ENCODE measurements at places on chromosomes 3 and 15.
A peak's percentile ranks its signal among the peaks of the same experiment; 100 is the strongest.

DNA sequence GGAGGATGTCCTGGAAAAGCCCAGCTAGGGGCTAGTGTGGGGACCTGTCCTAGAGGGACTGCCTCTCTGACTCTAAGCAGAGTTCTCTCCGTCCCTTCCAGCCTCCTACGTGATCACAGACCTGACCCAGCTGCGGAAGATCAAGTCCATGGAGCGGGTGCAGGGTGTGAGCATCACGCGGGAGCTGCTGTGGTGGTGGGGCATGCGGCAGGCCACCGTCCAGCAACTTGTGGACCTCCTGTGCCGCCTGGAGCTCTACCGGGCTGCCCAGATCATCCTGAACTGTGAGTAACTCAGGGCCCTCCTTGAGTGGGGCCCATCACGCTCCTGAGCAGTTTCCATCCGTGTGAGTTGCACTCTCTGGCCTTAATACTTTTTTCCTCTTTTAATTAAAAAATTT is 13.0 kb downstream of the IRAK2 start:
- DNase-seq, result no peak

DNA sequence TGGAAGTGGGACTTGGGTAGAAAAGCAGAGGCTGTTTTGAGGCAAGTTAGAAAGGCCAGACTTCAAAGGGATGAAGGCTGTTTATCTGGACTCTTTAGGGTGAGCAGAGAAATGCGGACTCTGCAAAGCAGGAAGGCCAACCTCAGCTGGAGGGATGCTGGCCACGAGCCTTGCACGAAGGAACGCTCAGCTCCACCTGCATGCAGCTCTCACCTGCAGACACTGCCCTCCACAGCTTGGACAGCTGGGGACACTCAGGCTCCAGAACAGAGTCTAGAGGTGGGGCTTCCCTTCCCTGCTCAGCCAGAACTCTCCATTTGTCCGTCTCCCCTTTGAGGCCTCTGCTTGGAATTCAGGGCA is 229.7 kb downstream of the ADAMTS17 start:
- no peak for DNase-seq

- no peak for DNase-seq
Measured at GRCh38 chr3:54940971-54941370, 13.1 kb upstream of the LRTM1 start.

GRCh38 chr15:68376447-68377060 is 55.4 kb downstream of the ITGA11 start:
- no peak for DNase-seq

GRCh38 chr15:76310475-76311099 is 682 bp downstream of the ETFA start:
- DNase-seq, result no peak

DNA sequence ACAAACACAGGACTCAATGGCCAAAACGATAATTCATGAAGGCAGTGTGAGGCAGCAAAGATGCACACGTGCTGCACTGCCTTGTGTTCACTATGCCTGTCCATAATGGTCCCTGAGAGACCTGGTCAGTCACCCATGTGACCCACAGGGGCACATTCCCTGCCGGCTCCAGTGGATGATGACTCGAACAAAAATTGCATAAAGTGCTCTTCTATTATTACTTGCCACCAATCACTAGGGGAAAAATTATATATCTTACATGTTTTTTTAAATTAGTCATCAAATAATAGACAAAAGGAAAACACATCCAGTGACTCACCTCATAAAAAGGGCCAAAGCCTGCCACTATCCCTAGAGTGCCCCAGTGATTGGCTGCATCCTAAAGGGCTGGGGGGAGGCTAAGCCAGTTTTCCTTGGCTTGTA is 47.5 kb downstream of the UBP1 start:
- DNase-seq, result no peak

- peak; percentile 38 for DNase-seq
Measured at GRCh38 chr3:4751502-4752101, 227.6 kb upstream of the BHLHE40 start.

DNA sequence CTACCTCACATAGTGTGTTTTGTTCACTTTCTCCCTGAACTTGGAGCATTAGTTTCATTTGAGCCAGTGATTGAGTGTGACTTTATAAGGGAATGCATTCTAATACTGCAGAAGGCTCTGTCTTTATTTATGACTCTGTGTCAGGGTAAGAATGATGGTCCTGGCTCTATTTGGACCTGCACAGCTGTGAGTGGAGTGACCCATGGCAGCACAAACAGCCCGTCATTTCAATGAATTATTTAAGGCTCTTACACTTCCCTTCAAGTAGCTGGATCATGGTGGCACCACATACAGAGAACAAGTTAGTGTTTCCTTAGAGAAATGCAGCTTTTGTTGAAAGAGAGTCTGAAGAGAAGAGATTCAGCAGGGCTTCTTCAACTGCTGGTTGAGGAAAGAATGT is 16.4 kb downstream of the TMEM108 start:
- no peak for DNase-seq

DNA sequence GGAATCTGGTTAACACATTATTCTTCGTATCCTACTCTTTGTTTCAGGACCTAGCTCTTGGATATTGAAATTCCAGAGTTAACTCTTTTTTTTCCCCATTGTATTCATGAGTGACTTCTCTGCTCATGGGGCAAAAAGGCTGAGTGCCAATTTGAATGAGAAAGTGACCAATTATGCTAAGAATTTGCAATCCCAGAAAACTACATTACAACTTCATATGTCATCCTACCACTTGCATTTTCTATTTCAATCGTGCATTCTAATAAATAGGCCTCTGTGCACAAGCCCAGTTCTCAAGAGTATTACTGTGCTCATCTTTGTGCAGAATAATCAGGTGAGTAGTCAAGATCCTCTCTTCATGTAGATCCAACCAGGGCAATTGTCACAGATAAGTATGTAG is 537.8 kb downstream of the OTOL1 start:
- no peak for DNase-seq

DNA sequence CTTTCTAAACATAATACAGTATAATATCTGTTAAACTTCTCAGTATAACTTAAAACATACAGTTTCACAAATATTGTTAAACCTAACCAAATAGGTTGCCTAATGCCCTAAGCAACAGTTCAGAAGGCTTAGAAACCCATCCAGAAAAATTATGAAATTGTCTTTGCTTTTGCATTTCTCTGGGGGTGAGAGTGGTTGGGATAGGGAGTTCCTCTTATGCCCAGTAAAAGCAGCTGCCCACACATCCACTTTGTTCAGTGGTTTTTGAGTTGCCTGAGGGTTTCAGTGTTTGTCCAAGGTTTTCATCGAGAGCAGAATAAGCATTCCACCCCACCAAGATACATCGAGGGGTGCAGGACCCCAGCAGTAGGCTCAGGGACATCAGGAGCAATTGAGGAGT is 179.4 kb downstream of the CDIN1 start:
- no peak for DNase-seq

- no peak for DNase-seq
Measured at GRCh38 chr15:66673410-66674322, 28.4 kb upstream of the SMAD6 start.

DNA sequence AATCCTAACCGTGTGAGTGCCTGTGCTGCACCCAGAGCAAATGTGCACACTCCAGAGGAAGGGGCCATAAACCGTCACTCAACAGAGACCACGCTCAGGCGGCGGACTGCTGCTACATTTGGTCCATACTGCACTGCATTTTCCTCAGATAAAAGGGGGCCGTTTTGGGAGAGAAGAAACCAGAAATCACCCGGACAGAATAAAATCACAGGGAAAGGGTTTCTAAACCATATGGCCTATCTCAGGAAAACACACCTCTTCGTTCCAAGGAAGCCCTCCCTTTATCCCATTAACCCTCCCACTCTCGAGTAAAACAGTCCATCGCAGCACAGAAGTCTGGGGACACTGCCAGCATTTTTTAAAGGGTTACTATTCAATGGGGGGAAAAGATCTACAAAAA is 7.6 kb downstream of the IL17RD start:
- DNase-seq, result no peak

DNA sequence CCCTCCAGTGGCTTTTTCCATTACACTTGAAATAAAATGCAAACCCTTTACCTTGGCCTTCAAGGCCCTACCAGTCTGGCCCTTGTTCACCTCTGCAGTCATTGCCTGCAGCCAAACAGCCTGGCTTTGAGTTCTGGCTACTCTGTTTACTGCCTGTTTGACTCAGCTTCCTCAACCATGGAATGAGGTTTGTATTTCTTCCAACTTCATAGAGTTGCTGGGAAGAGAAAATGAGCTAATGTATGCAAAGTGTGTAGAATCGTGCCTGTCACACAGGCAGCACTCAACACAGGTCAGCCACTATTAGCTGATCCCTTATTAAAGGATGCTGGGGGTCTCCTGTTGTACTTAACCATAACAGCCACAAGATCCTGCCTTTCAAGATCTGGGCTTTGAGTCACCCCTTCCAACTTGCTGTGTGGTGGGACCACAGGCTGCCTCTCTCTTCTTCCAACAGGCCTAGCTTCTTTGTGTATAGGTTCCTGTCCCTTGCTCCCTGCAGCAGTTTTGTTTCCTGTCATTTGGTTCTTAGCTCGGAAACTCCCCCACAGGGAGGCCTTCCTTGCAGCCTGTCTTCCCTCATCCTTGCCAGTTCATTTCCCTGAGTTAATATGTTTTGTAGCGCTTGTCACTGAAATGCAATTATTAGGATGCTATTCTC is 6.4 kb downstream of the MED12L start:
- DNase-seq, result peak; percentile 55

- DNase-seq, result no peak
Measured at GRCh38 chr3:58492494-58492905, 604 bp downstream of the KCTD6 start.

DNA sequence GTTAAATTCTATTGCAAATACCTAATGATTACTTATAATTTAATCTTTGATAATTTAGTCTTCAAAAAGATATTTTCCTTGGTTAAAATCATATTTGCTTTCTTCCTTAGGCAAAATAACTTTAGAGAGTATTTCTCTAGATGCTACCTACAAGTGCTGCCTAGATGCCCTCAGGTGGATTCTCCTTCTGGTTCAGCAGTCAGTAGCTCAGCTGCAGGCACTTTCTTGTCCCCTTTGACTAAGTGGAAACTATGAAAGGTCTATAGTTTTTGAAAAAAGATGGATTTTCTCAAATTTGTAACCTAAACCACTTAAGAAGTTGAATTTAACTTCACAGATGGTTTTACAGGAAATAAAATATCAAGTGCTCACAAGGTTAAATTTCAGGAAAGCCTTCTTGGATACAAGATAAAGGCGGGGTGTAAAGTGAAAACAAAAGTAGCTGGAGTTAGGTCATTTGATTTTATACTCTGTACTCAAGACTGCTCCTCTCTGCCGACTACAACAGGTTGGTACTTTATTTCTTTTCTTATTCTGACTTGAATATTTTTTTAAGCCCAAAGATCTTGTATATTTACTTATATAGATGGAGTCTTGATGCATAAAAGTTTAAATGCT is at the start of gene ACKR4:
Gene ACKR4 (plus strand): TSS at position 455 of the 618 bp plus-strand sequence. CDS start 3,128 bp downstream, outside the sequence.
- no peak for DNase-seq

GRCh38 chr3:146536681-146537080 is 7.7 kb downstream of the PLSCR1 start:
- DNase-seq, result no peak

GRCh38 chr3:14810801-14811661 is 7.7 kb upstream of the FGD5 start:
- no peak for DNase-seq

DNA sequence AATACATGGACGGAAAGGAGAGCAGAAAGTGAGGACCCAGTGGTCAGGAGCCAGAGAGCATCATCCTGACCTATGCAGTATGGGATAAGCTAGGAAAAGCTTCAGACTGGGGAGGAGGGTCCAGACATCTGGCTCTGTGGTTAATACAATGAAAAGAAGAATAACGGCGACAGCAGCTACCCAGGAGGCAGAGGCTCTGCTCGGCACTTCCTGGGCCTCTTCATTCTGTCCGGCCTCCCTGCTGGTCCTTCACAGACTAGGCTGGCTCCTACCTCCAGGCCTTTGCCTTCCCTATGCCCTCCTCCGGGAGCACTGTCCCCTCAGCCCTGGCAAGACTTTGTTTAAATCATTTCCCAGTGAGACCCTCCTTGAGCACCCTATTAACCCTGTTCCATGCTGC is 58.9 kb upstream of the WNT5A start:
- DNase-seq, result no peak

- no peak for DNase-seq
Measured at GRCh38 chr3:182837855-182838454, 44.7 kb downstream of the ATP11B start.

DNA sequence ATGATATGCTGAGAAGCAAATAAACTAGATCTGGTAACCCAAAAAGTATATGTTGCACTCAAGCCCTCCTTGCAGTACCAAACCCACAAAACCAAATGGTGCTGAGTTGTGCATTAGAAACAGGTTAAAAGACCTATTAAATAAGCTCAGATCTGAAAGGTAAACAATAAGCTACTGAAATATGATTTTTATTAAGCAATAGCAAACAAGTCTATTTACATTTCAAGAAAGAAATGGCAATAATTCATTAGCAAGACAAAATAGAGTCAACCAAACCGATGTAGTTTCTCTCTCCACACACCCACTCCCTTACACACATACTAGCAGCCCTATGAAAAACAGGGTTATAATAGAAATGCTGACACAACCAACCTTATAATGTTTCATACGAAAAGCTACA is 760.3 kb downstream of the FHIT start:
- DNase-seq, result no peak

DNA sequence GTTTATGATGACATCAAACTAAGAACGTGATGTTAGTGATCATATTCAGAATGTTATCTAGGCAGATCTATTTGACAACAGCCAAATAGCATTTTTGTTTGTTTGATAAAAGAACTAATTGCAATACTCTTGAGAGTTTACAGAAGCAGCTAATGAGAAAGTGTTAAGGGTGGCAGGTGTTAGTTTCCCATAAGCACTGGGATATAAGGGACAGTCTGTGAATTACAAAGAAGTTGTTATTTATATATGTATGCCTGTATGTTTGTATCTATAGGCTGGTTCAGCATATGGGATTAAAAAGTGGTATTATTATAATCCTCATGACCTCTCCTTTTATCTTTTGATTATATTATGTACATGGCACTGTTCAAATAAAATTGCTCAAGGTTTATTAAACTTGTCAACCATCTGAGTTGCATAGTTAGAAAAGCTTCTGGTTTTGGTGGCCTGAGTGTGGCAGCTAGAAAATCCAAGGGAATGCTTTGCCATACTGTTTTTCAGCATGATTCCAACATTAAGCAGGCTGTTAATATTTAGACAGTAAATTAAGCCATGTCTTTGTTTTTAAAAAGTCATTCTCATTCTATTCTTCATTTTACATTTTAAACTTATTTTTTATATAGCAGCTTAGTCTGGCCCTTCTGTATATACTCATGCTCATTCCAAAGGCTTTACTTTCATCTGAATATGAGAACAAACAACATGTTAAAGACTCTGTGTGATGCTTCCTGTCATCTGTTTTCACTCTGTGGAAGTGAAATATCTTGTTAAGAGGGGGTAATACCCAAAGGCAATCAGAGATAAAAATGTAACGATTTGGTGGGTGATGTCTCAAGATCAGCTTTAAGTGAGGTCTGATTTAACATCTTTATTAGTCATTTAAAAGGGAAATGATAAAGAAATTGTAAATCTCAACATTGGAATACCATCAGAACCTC is 13.1 kb downstream of the ROBO2 start:
- no peak for DNase-seq

- no peak for DNase-seq
Measured at GRCh38 chr3:189202106-189202505, 30.3 kb downstream of the TPRG1 start.

GRCh38 chr15:55799291-55800212 is 56.6 kb upstream of the PRTG start:
- no peak for DNase-seq

GRCh38 chr3:139827833-139828232 is 107.2 kb upstream of the CLSTN2 start:
- no peak for DNase-seq

- DNase-seq, result no peak
Measured at GRCh38 chr3:42130329-42131070, 39.3 kb downstream of the TRAK1 start.

Measured in bone marrow (tissue), 2 donors.